ENCODE measurements at places on chromosomes 6 and 20. TPM values are rescaled to one million over a fixed set of nuclear protein-coding genes. Genes with fewer than 3 reads are reported as not detected.

The SLC35D3 gene
- total RNA-seq: 0.54 TPM

The FAM184A gene
- total RNA-seq: 63.4 TPM

DNA sequence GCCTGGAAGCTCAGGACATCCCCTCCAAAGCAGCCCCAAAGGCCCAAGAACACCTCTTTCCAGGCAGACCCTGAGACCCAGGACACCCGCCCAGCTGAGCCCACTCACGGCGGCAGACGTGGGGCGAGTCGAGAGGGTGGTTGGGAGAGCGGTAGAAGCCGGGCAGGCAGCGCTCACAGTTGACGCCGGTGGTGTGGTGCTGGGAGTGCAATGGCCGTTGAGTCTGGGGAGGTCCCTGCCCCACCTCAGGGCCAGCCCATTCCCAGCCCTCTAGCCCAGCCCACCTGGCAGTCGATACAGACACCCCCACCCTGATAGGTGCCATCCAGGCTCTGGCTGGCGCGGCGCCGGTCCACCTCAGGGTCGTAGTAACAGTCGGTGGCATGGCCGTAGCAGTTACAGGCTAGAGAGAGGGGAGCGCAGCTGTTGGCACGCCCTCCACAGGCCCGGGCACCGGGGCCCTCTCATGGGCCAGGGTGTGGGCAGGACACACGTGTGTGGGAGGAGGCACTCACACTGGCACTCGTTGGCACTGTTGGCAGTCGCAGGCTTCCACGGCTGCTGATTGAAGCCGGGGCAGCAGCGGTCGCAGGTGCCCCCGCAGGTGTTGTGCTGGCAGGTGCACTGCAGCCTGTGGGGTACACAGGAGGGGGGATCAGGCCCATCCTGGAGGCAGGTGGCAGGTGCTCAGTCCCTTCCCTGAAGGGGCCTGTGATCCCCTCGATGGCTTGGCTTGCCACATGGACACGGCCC, 20.5 kb downstream of the LAMA5 start:
- no peak for DNase-seq

- no peak for DNase-seq
Measured at GRCh38 chr20:24111858-24112257, 123.3 kb upstream of the GGTLC1 start.

DNA sequence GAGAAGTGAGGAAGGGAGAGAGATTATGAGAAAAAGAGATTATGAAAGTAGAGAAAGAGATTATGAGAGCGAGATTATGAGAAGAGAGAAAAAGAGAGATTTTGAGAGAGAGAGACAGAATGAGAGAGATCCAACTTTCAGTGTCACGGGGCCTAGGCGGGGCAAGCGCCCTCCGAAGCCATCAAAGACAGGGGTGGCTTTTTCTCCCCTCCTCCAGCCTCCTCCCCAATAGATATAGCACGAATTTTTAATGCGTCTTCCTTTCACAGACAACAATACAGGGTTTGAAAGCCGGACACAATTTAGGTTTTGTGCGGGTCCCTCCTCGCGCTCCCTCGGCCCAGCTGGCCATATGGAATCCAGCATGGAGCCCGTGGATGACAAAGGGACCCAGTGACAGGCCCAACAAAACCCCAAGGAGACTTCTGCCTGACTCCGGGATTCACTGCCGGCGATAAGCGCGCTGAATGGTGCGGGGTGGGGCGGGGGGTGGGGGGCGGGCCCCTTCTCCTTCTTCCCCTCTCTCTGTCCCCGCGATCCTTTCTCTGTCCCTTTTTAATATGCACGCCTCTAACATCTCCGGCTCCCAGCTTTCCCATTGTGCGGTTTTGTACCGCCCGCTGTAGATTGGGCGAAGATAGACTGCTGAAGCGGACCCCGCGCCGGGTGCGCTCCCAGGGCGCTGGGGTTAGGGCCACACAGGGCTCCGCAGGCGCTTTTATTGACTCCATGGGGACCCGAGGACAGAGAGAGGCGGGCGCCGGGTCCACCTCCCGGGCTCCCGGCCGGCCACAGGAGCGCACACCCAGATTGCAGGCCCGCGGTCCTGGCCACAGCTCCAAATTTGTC, 5.4 kb downstream of the NKX2-2 start:
- DNase-seq: no peak

GRCh38 chr20:59333260-59333845, 32.9 kb downstream of the EDN3 start:
- DNase-seq: no peak

- DNase-seq: no peak
Measured at GRCh38 chr20:38987777-38988176, 25.6 kb downstream of the DHX35 start.

GRCh38 chr6:151440930-151441329, 11.0 kb downstream of the RMND1 start:
- no peak for DNase-seq

- DNase-seq: no peak
Measured at GRCh38 chr20:2610941-2611720, 41.3 kb upstream of the NOP56 start.

DNA sequence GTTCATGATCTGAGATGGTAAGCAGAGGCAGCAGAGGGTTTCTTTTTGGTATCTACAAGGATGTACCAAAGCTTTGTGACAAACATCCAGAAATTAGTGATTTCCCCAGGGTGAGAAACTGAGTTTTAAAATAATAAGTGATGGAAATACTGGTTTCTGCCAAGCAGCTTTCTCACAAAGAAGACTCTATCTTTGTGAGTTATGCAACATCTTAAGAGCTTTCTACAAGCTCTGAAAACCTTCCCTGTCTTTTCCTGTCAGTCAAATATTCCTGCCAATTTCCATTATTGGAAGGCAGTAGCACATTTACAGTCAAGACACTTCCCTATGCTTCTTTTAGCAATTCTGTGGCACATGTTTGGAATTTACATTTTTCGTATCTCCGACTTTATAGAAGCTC, 264.7 kb upstream of the SPTLC3 start:
- DNase-seq: no peak

The HRH3 gene
- not detected for total RNA-seq

The DLK2 gene
- 2.6 TPM for total RNA-seq

The CTAGE9 gene
- not detected for total RNA-seq

GRCh38 chr6:52552278-52552643, 24.6 kb downstream of the TRAM2 start:
- no peak for DNase-seq

- DNase-seq: no peak
Measured at GRCh38 chr20:48538856-48539255, 288.9 kb downstream of the PREX1 start.

DNA sequence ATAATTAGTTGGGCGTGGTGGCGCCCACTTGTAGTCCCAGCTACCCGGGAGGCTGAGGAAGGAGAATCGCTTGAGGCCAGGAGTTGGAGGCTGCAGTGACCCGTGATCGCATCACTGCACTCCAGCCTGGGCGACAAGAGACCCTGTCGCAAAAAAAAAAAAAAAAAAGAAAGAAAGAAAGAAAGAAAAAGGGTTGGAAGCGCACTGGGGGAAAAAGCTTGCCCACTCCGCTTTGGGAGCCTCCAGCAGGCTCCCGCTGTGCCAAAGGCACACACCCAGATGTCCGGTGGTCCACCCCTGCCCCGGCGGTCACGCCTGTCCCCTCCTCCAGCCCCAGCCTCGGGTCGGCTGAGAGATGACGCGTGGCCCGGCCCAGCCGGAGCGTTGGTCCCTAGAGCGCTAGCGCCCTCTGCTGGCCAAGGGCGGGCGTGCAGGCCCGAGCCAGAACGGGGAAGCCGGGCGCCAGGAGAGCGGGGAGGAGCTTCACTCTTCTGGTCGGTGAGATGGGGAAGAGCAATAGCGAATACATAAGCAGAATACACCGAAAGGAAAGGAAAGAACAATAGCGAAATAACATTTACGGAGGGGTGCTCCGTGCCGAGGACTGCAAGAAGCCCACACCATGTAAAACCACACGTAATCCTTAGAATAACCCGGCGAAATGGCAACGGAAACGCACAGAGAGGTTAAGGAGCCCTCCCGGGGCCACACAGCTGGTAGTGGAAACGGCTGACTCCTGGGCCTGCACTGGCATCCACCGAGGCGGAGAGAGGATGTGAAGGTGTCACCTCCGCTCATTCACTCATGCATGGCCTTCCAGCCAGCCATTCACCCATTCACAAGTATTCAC, 41.7 kb downstream of the UBE2V1 start:
- peak; percentile 94 for DNase-seq

The TMEM244 gene
- not detected for total RNA-seq

- DNase-seq: no peak
Measured at GRCh38 chr6:21263531-21264287, 329.8 kb upstream of the SOX4 start.

GRCh38 chr6:169291646-169292337, 38.1 kb upstream of the THBS2 start:
- no peak for DNase-seq

DNA sequence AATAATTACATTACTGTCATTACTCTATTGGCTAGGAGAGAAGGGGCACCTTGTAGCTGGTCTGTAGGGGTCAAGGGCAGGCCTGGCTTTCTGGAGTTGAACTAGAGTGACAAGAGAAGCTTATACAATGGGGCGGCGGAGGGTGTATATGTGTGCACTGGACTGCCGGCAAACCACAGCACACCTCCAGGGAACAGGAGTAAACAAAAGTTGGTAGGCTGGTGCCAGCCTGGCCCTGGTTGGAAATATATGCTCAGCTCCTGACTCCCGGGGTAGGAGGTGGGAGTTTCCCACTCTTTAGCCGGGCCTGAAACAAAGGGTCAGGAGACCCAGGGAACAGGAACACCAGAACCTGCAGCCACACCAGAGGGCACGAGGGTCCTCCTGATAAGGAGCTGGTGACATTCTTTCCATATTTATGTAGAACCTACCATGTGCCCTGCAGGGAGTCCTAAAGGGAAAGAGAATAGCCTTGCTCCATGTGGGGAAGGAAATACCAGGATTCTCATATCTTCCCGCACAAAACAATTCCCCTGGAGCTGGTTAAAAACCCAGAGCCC, 5.1 kb downstream of the C6orf132 start:
- DNase-seq: no peak

GRCh38 chr6:31053873-31054272, 43.6 kb downstream of the MUC22 start:
- peak; percentile 63 for DNase-seq

DNA sequence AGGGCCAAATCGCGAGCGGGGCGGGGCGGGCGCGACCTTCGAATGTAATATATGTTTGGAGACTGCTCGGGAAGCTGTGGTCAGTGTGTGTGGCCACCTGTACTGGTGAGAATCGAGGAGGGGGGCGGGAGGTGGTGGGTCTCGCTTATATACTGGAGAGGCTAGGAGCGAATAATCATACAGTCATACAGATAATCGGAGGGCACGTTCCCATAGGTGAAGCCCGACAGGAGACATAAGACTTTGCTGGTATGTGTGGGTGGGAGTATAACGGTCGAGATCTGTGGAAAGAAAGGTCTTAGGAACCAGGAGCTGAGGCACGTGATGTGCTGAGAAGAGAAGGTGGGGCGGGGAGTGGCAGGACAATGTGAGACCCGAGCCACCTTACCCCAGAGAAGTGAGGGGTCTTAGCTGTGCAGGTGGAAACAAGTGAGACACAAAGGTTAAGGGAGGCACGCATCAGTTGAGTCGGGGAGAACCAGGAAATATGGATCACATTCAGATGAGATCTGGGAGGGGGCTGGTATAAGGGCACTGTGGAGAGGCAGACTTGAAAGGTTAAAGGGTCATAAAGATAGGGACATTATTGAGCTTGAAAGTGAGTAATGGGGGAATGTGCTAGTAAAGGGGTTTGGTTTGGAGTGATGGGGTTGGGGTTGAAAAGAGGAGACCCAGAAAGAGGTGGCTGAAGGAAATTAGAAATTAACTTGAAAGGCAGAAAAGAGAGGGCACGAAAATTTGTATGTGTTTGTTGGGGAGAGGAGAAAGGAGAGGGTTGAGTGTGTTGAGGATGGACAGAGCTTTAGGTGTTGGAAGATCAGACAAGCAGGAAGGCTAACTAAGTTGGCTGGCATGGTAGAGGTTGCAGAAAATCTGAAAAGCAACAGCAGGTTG, 589 bp downstream of the RNF5 start:
- DNase-seq: peak; percentile 29

DNA sequence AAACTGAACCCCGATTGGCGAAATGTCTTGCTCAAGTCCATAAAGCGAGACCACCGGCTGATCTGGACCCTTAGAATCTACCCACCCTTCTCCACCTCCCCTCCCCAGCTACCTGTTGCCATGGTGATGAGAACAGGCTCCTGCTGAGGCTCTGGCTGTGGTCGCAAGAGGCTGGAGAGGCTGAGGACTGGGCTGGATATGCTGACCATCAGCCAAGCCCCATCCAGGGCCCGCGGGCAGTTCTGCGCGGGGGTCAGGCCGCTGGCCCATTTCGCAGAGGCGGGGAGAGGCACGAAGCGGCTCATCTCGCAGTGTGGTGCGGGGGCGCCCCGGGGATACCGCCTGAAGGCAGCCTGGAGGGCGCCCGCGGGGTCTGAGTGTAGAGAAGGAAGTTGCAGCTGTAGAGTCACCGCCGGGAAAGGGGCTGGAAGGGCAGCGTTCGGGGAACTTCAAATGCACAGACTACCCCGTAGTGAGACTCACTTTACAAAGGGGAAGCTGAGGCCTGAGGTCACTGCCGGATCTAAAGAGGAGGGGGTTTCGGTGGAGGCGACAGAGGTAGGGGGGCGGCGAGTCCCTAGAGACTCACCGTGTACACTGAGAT, 671 bp downstream of the TAPBP start:
- peak; percentile 68 for DNase-seq

The ZBTB46 gene
- total RNA-seq: 15.3 TPM

GRCh38 chr6:147467428-147467827, 41.1 kb upstream of the SAMD5 start:
- DNase-seq: no peak

DNA sequence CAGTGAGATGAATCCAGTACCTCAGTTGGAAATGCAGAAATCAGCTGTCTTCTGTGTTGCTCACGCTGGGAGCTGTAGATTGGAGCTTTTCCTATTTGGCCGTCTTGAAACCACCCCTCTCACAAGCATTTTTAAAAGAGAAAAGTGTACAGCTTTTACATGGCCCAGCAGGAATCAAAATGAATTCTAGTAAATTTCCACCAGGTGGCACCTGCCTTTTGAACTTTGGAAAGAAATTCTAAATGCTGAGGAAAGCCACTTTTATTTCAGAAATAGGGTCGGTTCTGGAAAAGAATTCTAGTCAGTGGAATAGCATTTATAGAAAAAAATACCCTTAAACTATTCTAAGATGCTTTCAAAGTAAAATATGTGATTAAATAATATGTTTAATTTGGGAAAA, 647.8 kb downstream of the CD109 start:
- peak; percentile 3 for DNase-seq

DNA sequence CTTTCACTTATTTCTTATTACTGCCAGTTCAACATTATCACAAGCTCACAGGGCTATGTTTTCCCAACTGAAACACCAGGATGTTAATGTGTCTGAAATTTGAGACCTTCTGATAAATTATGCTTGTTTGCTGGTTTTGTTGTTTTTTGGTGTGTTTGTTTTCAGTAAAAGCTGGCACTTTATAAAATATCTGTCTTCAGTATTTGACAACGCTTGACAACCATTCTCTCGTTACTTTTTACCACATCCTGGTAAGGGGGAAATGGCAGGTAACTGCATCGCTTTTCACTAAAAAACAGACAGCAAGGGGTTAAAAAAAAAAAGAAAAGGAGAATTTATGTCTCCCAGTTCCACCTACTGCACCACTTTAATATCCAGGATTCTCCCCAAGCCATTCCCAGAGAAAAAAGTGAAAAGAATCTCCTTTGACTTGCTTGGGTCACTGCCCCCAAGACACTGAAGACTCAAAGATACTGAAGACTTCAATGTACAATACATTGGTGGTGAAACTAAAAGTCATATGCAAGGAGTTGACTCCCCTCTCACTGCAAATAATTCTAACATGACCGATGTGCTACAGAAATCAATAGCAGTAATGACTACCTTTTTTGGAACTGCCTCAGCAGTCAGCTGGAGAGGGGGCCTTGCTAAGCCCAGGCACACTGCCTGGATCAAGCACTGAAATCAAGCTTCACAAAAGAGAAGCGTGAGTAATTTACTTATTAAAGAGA, 88.9 kb downstream of the HIVEP2 start:
- no peak for DNase-seq

Data from lung (tissue), 17 donors.